Right atrium auricular region (tissue), 2 donors: ENCODE measurements at places on chromosomes 12 and 14. TPM values are rescaled to one million over a fixed set of nuclear protein-coding genes. Genes with fewer than 3 reads are reported as not detected.

GRCh38 chr12:21334771-21335325 is at the start of gene SLCO1A2:
SLCO1A2 (minus strand) TSS chr12:21334917; CDS start chr12:21334647, 270 bp downstream.
- no peak for DNase-seq

DNA sequence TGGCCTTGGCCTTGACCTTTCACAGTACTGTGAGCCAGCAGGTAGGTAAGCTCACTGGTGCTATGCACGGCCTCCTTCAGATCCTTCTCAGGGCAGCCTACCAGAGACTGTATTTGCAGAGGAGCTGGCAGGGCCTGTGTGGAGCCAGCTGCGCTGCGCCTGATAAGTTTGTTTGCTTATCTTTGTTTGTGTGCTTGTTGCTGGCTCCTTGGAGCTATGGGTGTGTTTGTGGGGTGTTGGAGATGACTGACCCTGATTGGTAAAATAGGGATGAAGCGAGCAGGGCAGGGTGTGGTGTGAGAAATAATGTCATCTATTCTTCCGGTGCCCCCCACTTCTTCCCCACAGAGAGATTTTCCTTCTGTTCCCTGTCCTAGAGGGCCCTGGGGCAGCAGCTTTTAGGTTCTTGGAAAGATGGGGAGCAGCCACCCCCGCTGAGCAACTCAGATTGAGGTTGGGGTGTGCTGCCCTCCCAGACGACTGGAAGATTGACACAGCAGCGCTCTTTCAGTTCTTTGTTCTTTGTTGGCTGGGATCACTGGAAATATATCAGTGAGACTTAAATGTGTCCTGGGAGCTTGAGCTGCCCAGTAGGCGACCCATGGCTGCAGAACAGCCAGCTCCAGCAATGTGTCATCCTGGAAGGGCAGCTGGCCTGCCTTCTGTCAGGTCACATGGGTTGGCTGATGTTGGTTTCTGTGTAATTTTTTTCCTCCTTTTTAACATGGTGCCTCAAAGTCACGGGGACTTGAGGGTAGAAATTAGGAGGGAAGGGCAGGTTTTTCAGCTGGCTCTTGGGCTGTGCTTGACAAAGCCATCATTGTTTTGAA is 19.6 kb downstream of the MLXIP start:
- DNase-seq = peak; percentile 86

- no peak for DNase-seq
Observed at GRCh38 chr12:133165776-133166175, 15.5 kb upstream of the ZNF268 start.

- DNase-seq = no peak
Observed at GRCh38 chr12:49671031-49671765, 36.0 kb downstream of the FMNL3 start.

The CATSPERB gene
- 3.5 TPM for total RNA-seq

The AKAP5 gene
- total RNA-seq = not detected
